ENCODE measurements at places on chromosomes 3 and 15. TPM values are rescaled to one million over a fixed set of nuclear protein-coding genes. Genes with fewer than 3 reads are reported as not detected.

The ZNF770 gene
- 110 TPM for total RNA-seq

The XCR1 gene
- not detected for total RNA-seq

The VWA5B2 gene
- 0.31 TPM for total RNA-seq

The RBP2 gene
- total RNA-seq = not detected

The SYNPR gene
- 56.5 TPM for total RNA-seq

The KLHL40 gene
- total RNA-seq = not detected

The ADAMTS7 gene
- total RNA-seq = 5.9 TPM

DNA sequence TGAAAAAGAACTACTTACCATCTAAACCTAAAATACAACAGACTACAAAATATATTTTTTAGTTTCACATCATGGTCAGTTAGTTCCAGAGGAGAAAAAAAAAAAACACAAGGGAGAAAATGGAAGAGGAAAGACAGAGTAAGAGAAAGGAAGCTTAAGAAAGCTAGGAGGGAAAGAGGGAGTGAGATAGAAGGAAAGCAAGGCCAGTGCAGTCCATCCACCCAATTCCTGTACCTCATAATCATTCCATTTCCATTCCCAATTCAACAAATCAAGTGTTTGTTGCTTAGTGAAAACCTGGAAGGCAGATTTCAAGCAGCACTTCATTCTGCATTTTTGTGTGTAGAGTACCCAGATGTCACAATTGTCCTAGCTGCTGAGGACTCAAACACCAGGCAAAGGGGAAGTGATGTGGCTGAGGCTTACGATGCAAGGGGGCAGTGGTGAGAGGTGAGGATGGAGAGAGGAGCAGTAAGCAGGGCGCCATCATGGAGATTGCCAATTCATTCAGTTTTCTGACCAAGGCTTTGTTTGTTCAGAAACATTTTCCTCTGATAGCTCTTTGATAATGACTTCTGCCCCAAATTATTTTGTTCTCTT, 83.6 kb upstream of the GSK3B start:
- DNase-seq = no peak

DNA sequence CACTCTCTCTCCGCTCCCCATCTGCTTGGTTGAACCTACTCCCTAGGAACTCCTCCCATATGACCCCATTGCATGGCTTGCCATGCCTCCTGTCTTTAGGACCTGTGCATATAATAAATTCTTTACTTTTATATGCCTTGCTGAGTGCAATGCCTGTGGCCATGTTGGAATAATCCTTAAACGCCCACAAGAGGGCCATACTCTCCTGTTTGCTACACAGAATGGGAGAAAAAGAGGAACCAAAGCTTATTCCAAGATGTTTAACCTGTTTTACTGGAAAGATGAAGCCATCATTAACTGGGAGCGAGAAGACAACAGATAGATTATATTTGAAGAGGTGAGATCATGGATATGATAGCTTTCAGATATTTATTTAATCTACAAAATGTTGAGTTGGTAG, 1097.8 kb downstream of the NAALADL2 start:
- no peak for DNase-seq

DNA sequence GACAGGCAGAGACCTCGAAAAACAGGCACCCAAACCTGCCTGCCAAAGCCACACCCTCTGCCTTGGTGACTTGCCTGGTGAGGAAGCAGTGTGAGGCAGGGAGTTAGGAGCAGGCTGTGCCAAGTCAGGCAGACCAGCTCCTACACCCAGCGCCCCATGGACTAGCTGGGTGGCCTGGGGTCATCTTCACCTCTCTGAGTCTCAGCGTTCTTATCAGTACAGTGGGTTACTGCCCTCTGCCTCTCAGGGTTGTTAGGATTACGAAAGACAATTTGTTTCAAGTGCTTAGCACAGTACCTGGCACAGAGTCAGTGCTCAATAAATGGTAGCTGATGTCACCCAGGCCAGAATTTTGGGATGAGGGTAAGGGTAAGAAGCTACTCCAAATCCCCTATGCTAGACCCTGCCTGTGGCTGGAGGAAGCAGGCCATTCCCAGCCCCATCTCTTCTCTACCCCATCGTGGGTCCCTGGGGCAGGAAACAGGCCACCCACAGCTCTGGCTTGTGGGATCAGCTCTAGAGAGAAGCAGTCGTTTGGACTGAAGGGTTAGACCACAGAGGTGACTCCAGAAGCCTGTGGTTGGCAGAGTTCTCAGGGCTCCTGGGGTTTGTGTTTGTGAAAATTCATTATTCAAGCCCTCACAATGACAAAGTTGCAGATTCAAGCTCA, 10.1 kb downstream of the SLC51B start:
- DNase-seq = no peak

GRCh38 chr3:116029266-116029665, 406.0 kb downstream of the GAP43 start:
- DNase-seq = no peak

DNA sequence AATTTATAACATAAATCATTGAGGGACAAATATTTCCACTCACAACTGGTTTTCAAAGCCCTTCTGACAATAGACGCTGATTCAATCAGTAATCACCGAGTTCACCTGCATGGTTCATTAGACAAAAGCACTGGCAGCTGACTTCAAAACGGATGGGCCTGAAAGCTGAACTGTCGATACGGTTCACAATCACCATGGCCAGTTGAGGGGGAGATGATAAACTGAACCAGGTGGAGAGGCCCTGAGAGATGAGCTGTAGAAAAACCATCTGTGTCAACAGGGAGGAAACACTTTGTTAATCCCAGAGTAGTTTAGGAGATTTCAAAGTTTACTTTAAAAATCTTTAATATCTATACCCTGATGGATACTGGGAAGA, 75.0 kb downstream of the PEX5L start:
- DNase-seq = no peak

GRCh38 chr3:39485547-39485946, 18.1 kb downstream of the MOBP start:
- no peak for DNase-seq

GRCh38 chr3:189040656-189041335, 131.0 kb upstream of the TPRG1 start:
- DNase-seq = no peak

DNA sequence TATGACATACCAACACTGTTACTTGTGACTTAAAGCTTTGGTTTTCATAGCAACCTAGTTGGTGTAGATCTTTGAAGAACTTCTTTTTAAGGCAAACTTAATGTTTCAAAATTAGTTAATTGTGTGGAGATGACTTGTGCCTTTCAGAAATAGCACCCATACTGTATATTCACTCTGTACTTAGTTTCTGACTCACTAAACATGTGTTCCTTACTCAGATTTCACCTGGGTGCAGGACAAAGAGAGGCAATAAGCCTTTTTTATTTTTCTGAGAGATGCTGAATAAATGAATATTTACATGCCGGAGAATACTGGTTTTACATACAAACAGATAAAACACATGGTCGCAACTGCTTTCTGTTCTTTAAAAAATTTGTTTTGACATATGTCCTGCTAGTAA, 44.8 kb downstream of the SLC25A26 start:
- no peak for DNase-seq

- DNase-seq = no peak
Measured at GRCh38 chr15:74442063-74442462, 8.3 kb upstream of the SEMA7A start.

Measured in occipital lobe (tissue), 3 donors.